ENCODE measurements at places on chromosomes 13 and 19. TPM values are rescaled to one million over a fixed set of nuclear protein-coding genes. Genes with fewer than 3 reads are reported as not detected.

Gene DDX49
- 42.3 TPM for total RNA-seq

Gene CYP2A7
- not detected for total RNA-seq

Gene ATP4A
- not detected for total RNA-seq

DNA sequence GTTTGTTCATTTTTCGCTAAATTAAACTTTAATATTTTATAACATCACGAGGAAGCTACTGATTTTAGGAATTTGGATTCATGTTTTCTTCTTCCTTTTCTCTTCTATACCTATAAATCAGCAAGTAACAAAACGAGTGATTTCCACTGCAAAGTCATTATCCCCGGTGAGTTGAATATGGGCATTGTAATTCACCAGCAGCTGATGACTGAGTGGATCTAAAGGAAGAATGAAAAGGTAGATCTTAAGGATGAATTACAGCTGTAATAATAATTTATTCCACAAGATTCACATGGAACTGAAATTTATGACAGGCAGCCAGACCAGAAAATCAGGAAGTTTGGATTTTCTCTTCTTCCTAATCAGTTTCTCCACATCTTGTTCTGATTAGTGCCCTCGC, 111.4 kb downstream of the GPC6 start:
- DNase-seq, result no peak

GRCh38 chr19:36821758-36822157, 16.4 kb downstream of the ZNF790 start:
- no peak for DNase-seq

DNA sequence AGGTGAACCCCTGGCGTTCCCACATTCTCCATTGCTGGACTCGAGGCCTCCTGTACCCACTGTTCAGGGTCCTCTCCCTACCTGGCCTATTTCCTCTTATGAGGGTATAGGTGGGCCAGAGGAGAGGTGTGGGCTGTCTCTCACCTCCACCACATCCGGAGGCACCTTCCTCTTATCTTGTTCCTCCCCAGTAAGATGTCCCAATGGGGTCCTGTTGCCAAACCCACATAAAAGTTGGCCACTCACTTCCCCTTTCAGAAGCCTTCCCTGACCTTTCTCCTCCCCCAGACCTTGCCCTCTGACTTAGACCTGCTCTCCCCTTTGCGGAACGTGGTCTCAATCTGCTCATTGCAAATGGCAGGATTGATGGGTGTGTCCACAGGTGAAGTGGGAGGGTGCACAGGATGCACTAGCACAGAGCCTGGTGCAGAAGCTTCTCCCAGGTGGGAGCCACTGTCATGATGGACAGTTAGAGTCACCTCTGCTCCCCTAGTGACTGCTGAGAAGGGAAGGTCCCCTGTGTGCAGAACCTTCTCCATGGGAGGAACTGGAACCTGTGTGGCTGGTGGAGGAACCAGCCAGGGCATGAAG, 1.3 kb downstream of the CYP4F3 start:
- no peak for DNase-seq
